ENCODE measurements at places on chromosomes 11 and 22. TPM values are rescaled to one million over a fixed set of nuclear protein-coding genes. Genes with fewer than 3 reads are reported as not detected.

DNA sequence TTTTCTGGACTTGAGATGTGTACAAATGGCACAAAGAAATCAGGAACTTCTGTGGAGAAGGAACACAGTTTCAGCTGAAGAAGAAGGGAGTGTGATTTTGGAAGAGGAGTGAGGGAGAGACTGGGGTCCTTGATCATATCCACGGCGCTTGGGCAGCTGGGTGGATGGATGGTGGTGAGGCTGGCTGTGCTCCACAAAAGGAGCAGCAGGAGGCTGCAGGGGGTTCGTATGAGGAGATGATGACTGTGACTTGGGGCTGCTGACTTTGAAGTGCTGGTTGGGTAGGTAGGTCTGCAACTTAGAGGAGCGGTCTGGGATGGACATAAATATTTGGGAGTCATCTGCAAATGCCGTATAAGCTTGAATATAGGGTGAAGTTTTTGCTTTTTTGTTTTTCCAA is 1.3 kb upstream of the DCHS1 start:
- H3K27me3 ChIP-seq = no peaks in the 10 kb centered on the region
- DNase-seq = no peak
- no peaks in the 10 kb centered on the region for H3K36me3 ChIP-seq
- no peak overlapping the region for H3K4me3 ChIP-seq
- peak overlapping the region; percentile 14 for H3K27ac ChIP-seq

Gene HEPN1
- not detected for total RNA-seq

- no peak overlapping the region for H3K4me3 ChIP-seq
- no peaks in the 10 kb centered on the region for H3K36me3 ChIP-seq
- DNase-seq = no peak
- no peaks in the 10 kb centered on the region for H3K27me3 ChIP-seq
Measured at GRCh38 chr11:27218421-27219038, 144.5 kb downstream of the CCDC34 start.

Gene IGSF22
- total RNA-seq = 0.30 TPM

DNA sequence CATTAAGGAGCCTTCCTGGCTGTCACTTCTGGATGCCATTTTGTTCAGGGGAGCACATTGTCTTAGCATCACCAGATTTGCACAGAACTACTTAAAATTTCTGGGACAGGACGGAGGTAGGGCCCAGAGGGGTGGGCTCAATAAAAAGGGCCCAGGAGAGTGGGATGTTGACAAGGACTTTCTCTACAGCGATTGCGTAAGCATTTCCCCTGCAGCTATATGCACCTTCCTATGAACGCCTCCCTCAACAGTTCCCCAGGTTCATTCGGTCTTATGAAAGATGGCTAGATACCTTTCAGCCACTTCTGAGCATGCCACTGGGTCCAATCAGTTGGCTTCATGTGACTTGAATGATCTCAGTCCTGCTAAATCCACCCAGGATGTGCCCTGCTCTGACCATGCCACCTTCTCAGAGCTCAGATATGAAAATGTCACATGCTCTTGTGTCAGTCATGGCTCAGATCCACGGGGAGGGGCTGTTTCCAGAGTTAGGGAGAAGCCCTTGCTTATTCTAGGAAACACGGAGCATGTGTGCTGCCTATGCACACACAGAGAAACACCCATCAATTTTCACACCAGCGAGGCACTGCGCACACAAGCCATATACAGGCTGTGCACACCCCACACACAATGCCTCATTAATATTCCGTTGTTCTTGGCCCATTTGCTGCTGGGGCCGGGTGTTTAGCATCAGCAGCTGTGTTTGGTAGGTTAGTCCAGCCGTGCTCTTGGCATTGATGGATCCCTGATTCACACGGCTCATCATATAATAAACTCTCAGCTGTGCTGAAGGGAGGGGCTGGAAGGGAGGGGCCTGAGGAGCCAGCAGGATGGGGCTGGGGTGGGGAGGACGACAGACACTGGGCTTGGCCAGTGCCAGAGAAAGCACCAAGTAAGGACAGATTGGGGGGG is 52.5 kb upstream of the NNMT start:
- H3K4me1 ChIP-seq = no peaks in the 10 kb centered on the region
- no peak overlapping the region for H3K4me3 ChIP-seq
- H3K27me3 ChIP-seq = no peaks in the 10 kb centered on the region
- H3K36me3 ChIP-seq = peaks cover 25% of the 10 kb centered on the region
- no peak for DNase-seq

DNA sequence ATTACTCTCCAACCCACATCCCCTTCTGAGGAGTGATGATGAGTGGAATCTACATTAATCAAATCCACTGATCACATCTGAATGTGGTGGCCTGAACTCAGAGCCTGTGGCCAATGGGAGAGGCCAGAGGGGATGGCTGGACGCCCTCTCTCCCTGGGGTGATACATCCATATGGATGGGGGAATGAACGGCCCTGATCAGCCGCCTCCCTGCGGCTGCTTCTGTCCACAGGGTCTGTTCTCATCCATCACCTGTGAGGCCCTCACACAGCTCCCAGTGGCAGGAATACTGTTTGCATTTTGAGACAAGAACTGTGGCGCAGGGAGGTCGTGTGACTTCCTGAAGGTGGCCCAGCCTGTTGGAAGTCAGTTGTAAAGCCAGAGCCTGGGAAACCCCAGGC is 78.3 kb upstream of the SHISAL1 start:
- peak; percentile 42 for DNase-seq
- no peaks in the 10 kb centered on the region for H3K27me3 ChIP-seq
- no peak overlapping the region for H3K27ac ChIP-seq
- no peaks in the 10 kb centered on the region for H3K36me3 ChIP-seq
- H3K4me1 ChIP-seq = no peaks in the 10 kb centered on the region

DNA sequence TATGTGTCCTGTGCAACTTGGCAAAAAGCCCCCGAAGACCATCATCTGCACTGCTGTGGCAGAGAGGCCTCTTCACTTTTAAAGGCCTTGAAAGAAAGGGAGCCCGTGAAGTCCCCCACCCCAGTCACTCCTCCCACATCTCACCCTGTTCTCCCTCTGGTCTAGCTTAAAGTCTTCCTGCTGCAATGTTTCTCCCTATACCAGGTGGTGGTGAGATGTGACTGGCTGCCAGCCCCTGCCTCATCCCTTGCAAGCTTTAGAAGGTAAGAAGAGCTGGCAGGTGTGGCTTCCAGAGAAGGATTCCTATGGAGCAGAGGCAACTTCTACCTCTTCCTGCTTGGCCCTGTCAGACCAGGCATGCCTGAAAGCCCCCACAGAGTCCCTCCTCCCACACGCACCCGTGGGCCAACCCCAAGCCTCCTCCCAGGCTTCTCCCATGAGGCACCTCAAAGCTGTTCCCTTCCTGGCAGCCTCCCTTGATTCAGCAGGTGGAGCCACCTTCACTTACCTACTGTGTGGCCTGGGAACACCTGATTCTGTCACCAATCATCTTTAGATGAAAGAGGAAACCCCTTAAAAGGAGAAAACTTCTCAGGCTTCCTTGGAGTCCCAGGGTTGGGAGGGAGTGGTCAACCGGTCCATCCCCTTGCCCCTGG is 4.0 kb upstream of the TRIM29 start:
- no peaks in the 10 kb centered on the region for H3K4me1 ChIP-seq
- H3K4me3 ChIP-seq = no peak overlapping the region
- DNase-seq = no peak
- no peaks in the 10 kb centered on the region for H3K36me3 ChIP-seq
- no peak overlapping the region for H3K27ac ChIP-seq
- H3K27me3 ChIP-seq = no peaks in the 10 kb centered on the region

Gene SLC1A2
- 1.1 TPM for total RNA-seq

GRCh38 chr22:44620129-44620840 is 81.7 kb upstream of the PRR5 start:
- no peaks in the 10 kb centered on the region for H3K36me3 ChIP-seq
- peak; percentile 78 for DNase-seq
- no peaks in the 10 kb centered on the region for H3K4me1 ChIP-seq
- H3K27ac ChIP-seq = no peak overlapping the region
- no peak overlapping the region for H3K4me3 ChIP-seq
- H3K27me3 ChIP-seq = no peaks in the 10 kb centered on the region

- no peak overlapping the region for H3K4me3 ChIP-seq
- no peaks in the 10 kb centered on the region for H3K4me1 ChIP-seq
- no peak for DNase-seq
- no peaks in the 10 kb centered on the region for H3K27me3 ChIP-seq
- H3K27ac ChIP-seq = no peak overlapping the region
Measured at GRCh38 chr22:33519071-33519973, 401.0 kb downstream of the LARGE1 start.

GRCh38 chr11:69773626-69774353 is 1.4 kb downstream of the FGF4 start:
- H3K4me3 ChIP-seq = no peak overlapping the region
- no peaks in the 10 kb centered on the region for H3K27me3 ChIP-seq
- no peaks in the 10 kb centered on the region for H3K4me1 ChIP-seq
- no peaks in the 10 kb centered on the region for H3K36me3 ChIP-seq

Gene ACTN3
- total RNA-seq = not detected

- H3K36me3 ChIP-seq = no peaks in the 10 kb centered on the region
- H3K27ac ChIP-seq = no peak overlapping the region
- no peaks in the 10 kb centered on the region for H3K4me1 ChIP-seq
- DNase-seq = no peak
Measured at GRCh38 chr11:33909150-33909549, 17.3 kb upstream of the LMO2 start.

- no peaks in the 10 kb centered on the region for H3K36me3 ChIP-seq
- no peaks in the 10 kb centered on the region for H3K27me3 ChIP-seq
- H3K27ac ChIP-seq = peak overlapping the region; percentile 92
- no peaks in the 10 kb centered on the region for H3K4me1 ChIP-seq
- DNase-seq = peak; percentile 87
Measured at GRCh38 chr11:73177380-73177777, 35.3 kb upstream of the FCHSD2 start.

- H3K27me3 ChIP-seq = no peaks in the 10 kb centered on the region
- no peak overlapping the region for H3K4me3 ChIP-seq
- no peak for DNase-seq
- no peaks in the 10 kb centered on the region for H3K4me1 ChIP-seq
- no peak overlapping the region for H3K27ac ChIP-seq
Measured at GRCh38 chr22:22446517-22446916, 62.0 kb downstream of the ZNF280B start.

DNA sequence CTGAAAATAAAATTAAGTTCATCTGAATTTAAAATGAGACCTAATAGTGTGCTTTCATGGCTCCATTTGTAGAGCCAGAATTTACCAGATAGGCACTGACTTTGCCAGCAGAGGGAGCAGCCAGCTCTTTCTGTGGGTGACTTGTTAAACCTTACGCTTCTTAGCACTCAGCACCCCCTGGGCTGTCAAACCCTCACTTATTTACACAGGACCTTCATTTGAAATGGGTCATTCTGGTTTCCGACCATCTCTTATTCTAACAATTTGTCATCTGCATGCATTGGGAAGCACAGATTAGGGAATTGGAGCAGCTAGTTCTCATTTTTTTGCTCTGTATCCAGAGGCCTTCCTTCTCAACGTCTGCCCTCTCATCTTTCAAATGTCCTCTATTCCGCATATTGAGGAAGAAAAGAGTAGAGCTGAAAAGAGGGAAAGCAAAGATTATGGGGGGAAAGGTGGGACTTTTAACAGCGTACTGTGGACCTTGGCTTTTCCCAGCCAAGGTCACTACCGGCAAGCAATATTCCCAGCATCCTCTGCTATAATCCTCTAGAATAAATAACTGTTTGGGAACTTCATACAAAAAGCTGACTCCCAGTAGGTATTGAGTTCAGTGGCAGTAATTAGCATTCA is 3.1 kb downstream of the ASRGL1 start:
- H3K27me3 ChIP-seq = no peaks in the 10 kb centered on the region
- no peak overlapping the region for H3K27ac ChIP-seq
- no peaks in the 10 kb centered on the region for H3K36me3 ChIP-seq
- H3K4me3 ChIP-seq = no peak overlapping the region

Gene APLP2
- total RNA-seq = 414 TPM

Gene TSPAN18
- total RNA-seq = 44.9 TPM

DNA sequence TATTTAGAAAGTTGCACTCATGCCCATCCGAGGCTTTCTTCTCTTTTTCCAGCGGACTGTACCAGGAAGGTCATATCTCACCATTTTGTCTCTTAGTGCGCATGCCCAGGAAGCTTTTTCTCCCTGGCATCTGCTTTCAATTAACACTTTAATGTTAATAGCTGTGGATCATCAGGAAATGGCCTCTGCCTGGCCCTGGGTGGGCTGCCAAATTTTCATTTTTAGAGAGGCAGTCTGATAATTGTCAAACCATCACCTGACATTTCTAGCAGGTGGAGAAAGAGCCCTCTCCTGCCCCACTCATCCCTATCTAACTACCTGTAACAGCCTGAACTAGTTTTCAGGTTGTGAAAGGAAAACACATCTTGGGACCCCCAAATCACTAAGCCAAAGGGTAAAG is 257.4 kb upstream of the LRRC4C start:
- no peak for DNase-seq
- H3K4me1 ChIP-seq = no peaks in the 10 kb centered on the region
- H3K4me3 ChIP-seq = no peak overlapping the region
- H3K27ac ChIP-seq = no peak overlapping the region
- no peaks in the 10 kb centered on the region for H3K27me3 ChIP-seq
- H3K36me3 ChIP-seq = no peaks in the 10 kb centered on the region

GRCh38 chr11:15801126-15801525 is 555.2 kb downstream of the SOX6 start:
- H3K36me3 ChIP-seq = no peaks in the 10 kb centered on the region
- H3K27me3 ChIP-seq = no peaks in the 10 kb centered on the region
- H3K27ac ChIP-seq = peak overlapping the region; percentile 84
- H3K4me1 ChIP-seq = peaks cover 3% of the 10 kb centered on the region
- H3K4me3 ChIP-seq = no peak overlapping the region
- DNase-seq = no peak

Gene INPPL1
- 166 TPM for total RNA-seq
